NCI-H2081 treated with DMSO at 0.1 percent for 48 hours (cell line): ENCODE measurements at places on chromosomes 1 and 21.

GRCh38 chr1:239253032-239253431 is 133.3 kb upstream of the CHRM3 start:
- DNase-seq, result no peak

DNA sequence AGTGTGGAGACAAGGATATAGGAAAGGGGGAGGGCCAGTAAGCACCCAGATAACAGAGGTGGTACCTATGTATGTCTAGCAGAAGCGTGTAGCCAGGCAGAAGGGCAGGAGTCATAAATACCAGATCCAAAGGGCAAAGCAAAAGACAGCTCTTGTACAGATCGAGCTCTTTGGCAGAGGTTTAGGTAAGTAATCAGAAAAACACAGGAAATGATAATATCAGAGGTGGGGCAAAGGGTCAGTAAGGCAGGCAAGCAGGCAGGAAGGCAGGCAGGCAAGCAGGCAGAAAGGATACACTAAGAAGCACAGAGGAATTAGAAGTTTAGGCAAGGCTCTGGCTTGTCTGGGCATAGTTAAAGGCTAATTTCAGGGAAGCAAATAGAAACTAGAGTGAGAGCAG is 22.7 kb upstream of the SLFNL1 start:
- no peak for DNase-seq

DNA sequence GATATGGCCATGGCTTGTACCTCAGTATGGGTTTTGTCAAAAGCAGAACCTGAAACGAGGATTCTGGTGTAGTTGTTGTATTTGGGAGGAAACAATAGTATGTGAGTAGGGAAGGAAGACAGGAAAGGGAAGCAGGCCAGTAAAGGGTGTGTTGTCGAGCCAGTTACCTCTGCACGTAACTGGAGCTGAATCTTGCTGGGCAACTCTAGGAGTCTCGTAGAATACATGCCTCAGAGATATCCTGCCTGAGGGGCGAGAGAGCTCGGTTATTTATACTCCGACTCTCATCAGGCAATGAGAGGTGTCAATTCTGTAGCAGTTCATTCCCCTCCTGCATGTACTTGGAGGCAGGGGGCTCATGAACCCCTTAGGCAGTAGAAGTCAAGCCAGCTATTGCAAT is 45.9 kb upstream of the KIF26B start:
- DNase-seq, result no peak

- peak; percentile 68 for DNase-seq
Observed at GRCh38 chr1:194295685-194296084, 1109.3 kb upstream of the B3GALT2 start.

DNA sequence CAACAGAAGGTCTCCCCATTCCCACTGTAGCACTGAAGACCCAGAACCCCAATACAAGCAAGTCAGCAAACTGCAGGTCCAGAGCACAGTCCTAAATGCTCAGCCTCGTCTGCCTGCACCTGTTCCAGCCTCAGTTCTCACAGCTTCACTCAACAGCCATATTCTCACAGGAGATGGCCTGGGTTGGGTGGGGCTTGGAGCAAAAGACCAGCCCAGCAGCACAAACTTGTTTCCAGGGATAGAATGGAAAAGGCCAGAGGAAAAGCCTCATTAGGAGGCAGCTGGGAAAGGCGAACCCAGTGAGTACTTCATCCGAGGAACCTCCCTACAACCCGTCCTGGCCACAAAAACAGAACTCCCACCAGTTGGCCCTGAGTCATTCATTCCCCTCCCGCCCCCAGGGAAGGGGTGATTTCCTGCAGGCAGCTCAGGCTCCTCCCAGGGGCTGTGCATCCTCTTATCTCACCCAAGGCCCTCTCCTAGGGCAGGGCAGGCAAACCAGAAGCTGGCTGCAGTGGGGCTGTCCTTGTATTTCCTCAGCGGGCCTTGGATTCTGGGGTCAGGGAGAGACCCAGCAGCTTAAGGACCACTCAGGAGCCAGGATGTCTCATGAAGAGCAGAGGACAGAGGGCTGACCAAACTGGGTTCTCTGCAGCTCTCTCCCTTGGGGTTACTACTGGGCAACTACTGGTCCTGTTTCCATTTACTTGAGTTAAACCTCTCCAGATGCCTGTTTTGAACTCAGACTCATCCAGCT is 7.4 kb upstream of the MPL start:
- no peak for DNase-seq

DNA sequence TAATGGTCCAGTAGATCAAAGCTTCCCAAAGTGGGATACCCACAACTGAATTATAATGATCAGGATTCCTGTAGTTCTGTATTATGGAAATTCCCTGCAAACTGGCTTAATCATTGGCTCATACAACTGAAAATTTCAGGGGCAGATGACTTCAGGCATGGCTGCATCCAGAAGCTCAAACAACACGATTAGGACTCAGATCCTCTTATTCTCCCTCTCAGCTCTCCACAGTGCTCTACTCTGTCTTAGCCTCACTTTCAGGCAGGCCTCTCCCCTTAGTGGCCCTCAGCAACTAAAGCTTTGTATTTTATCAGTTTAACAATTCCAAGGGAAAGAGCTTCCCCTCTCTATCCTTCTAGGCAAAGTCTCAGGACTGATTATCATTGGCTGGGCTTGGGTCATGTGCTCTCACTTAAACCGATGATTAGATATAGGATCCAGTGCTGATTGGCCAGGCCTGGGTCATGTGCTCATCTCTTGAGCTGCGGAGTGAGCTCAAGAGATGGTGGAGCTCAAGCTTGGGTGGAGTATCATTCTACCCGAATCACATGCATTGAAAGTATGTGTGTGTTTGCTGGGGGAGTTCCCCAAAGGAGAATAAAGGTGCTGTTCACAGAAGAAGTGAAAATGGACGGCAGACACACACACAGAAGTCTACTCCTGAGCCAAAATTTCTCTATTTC is 57.9 kb upstream of the RUNX3 start:
- no peak for DNase-seq

- peak; percentile 6 for DNase-seq
Observed at GRCh38 chr1:221435504-221435904, 306.4 kb downstream of the DUSP10 start.

GRCh38 chr1:218845589-218845988 is 328.1 kb upstream of the LYPLAL1 start:
- DNase-seq, result no peak

DNA sequence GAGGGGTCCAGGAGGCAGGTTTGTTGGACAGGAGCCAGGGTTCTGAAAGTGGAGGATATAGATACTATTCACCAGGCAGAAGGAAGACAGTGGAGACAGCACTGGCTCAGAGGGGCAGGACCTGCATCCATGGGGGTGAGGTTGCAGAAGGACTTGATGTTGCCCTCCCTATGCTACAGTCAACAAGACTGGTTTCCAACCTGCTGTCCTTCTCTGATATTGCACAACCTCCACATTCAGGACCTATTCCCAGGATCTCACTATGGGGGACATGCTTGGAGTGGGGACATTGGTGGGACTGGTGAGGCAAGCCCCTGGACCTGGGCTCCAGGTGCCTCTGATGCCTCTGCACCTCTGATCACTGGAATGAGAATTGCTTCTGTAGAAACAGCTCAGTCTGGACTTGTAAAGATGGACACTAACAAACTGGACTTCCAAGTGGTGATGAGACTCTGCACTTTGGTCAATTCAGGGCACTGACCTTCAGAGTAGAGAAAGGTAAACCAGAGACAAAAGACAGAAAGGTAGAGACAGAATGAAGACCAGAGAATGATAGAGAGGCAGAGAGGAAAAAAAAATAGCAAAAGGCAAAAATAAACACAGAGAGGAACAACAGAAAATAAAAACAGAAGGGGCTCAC is 1.6 kb downstream of the SMCP start:
- DNase-seq, result no peak

- no peak for DNase-seq
Observed at GRCh38 chr1:99207216-99207615, 57.1 kb upstream of the PLPPR4 start.

GRCh38 chr1:68216089-68216772 is 16.1 kb downstream of the WLS start:
- DNase-seq, result no peak

DNA sequence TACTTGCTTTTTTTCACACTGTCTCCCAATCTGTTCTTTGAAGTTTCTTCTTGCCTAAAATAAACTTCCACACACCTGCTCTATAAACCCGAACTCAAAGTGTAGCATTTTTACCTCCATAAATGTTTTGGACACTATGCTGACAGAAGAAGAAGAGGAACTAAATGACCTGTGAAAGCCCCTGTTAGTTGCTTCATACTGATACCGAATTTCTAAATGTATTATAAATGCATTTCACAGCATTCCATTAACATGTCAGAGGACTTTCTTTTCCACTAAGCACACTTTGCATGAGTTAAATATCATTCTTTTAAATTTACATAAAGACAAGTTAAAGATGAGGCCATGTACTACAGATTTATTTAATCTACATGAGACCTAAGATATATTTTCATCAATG is 281.0 kb downstream of the SMYD3 start:
- no peak for DNase-seq
